ENCODE measurements at places on chromosomes 11 and 22.

DNA sequence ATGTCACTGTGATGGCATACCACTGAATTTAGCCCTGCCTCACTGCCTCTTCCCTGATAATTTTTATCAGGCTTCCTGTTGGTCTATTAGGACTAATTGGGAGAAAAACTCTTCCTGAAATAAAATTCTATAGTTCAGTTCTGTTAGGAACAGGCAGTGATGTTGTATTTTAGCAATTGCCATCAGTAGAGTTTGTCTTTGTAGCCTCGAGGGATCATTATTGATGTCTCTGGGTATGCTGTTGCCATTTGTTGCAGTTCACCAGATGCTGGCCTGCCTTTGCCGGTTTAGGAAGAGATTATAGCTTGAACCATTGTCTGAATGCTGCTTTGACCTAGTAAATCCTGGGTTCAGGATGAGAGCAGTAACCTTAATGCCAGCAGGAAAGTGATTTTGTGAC lies 41.0 kb downstream of the KDM2A start:
- DNase-seq: no peak

- no peak for DNase-seq
These were observed 1.2 kb upstream of the CASTOR1 start for GRCh38 chr22:30290342-30291057.

GRCh38 chr11:128564642-128565245 lies 22.6 kb downstream of the ETS1 start:
- DNase-seq: no peak

- DNase-seq: no peak
These were observed 385.6 kb upstream of the LRRC4C start for GRCh38 chr11:41845066-41845465.

GRCh38 chr11:122882857-122883645 lies 492 bp downstream of the JHY start:
- DNase-seq: peak; percentile 55

GRCh38 chr11:119100246-119100970 lies 1.2 kb downstream of the DPAGT1 start:
- DNase-seq: no peak

DNA sequence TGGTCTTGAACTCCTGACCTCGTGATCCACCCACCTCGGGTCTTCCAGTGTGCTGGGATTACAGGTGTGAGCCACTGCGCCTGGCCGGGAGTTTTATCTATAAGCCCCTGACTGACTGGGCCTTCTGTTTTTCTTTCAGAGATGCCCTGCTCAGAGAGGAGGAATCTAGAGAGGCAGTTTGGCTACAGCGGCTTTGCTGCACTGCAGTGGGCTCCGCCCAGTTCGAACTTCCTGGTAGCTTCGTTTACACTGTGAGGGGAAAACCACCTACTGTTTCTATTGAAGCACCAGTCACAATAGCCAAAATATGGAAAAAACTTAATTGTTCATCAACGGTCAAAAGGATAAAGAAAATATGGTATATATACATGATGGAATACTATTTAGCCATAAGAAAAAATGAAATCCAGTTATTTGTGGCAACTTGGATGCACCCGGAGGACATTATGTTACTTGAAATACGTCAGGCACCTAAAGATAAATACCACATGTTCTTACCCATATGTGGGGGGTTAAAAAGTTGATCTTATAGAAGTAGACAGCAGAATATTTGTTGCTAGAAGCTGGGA lies 31.9 kb upstream of the FAM181B start:
- DNase-seq: no peak

DNA sequence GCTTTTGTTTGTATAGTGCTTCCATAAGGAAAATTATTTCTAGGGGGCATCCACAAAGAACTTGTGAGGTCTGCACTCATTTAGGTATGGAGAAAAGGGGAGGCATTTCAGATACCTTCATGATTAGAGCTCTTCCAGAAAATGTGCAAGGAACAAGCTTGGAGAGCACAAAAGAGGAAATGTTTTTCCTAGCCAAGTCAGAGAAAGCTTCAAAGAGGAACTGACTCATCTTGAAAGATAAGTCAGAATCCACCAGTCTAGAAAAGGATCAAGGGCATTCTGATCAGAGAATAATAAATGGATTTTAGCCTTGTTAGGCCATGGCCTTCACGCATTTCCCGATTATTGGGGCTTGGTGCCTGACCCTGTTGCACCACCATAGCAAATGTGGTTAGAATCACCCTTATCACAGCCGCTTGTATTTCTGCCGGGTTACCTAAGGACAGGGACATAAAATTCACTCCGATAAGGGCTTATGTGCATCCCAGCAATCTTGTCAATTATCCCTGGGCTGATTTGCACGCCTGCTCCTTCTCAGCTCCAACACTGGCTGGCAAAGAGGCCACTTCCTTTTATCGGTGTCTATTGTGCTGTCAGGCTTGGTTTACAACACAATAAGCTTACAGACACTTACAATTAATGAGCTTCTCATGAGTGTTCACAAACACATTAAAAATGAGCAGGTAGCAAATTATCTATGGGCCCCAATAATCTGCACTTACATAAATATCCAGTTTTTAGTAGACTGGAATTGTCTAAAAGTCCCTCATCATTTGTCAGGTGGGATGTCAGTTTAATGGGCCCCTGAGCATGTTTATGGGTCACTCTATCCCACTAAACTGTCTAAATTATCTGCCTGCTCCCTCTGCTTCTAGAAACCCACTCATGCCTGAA lies 613.5 kb downstream of the SOX6 start:
- no peak for DNase-seq

- no peak for DNase-seq
These were observed 274.6 kb downstream of the TBC1D22A start for GRCh38 chr22:47036936-47037485.

DNA sequence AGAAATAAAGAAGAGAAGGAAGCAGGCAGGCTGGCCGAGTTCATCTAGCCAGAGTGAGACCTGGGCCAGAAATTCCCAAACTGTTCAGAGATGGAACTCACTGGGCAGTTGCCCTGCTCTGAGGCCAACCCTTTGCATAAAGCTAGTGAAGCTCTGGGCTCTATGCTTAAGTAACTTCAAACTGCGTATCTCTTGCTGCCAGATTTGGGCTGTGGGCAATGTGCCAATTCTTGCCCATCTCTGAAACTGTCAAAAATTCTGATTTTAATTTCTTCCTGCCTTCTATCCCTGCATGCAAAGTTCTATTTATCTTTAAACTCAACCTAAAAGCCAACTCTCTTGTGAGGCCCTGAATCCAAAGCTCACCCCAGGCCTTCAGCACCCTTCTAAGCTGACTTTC lies 36.2 kb upstream of the HEPHL1 start:
- no peak for DNase-seq

DNA sequence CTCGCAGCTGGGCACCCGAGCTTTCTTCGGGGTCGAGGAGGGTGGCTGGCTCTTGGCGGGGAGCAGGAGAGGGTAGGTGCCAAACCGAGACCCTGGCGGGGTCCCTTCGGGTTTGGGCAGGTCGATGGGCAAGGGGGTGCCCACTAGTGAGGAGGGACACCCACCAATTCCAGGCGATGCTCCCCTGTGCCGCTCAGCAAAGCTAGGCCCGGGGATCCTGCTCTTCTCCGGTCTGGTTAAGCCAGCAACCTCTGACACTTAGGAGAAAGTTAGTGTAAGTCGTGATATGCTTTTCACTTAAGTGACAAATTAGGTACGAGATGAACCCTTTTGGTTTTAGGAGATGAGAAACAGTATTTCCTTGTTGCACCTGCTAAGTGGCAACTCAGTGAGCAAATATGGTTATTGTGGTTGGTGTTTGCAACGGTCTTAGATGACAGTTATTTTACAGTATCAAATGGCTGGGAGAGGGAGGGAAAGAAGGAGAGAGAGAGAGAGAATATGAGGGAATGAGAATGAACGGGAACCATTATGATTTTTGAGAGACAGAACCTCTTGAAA lies 565 bp downstream of the NUCB2 start:
- peak; percentile 47 for DNase-seq

DNA sequence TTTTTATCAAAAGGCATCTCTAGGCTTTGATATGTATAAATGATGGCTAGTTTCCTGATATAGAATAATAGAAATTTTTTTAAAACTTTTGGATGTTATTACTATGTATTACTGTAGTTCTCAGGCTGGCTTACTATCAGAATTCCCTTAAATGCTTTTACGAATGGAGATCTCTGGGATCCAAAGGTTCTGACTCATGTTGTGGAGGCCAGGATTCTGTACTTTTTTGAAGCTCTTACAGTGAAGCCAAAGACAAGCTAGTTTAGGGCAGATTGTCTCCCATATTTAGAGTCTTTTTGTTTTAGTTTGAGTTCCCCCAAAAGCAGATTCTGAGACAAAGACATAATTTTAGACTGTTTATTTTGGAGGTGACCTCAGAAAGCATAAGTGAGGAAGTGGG lies 265.9 kb upstream of the SESN3 start:
- no peak for DNase-seq

GRCh38 chr11:17475666-17476316 lies 854 bp downstream of the ABCC8 start:
- DNase-seq: no peak

DNA sequence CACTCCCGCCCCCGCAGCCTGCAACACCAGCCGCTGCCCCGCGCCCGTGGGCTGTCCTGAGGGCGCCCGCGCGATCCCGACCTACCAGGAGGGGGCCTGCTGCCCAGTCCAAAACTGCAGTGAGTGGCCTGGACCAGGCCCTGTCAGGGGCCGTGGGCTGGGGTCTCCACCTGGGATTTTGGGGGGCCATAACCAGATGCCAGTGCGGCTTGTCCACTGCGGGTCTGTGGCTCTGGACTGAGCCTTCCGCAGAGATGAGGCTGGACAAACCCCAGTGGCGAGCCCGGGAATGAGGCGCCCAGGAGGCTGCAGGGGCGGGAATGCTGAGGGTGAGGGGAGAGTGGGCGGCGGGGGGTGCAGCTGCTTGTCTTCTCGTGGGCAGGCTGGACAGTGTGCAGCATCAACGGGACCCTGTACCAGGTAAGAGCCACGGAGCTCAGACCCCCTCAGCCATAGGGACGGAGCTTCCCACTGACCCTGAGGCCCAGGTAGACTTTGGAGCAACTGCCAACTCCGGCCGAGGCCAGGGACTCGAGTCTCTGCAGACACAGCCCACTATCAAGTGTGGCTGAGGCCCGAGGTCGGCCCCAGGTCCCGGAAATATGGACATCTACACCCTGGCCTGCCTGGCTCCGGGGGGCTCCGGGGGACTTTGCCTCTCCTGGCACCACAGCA lies 24.8 kb upstream of the MUC5B start:
- DNase-seq: no peak

- peak; percentile 54 for DNase-seq
These were observed 18.2 kb upstream of the CCDC134 start for GRCh38 chr22:41782316-41782715.

DNA sequence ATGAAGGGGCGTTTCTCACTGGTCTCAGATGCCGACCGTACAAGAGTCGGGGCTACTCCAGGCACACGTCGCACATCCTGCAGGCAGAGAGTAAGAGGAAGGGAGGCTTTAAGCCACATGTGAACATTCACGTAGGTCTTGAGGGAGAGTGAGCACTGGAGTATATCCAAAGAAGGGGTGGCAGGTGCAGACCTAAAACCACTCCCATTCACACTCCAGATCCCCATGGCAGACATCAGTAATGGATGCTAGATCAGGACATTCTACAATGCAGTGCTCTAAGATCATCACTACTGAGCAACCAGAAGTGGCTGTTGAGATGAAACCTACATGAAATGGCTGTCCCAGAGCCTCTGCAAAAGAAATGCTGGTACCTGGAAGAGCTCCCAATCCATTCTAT lies 39.0 kb downstream of the WT1 start:
- DNase-seq: no peak

DNA sequence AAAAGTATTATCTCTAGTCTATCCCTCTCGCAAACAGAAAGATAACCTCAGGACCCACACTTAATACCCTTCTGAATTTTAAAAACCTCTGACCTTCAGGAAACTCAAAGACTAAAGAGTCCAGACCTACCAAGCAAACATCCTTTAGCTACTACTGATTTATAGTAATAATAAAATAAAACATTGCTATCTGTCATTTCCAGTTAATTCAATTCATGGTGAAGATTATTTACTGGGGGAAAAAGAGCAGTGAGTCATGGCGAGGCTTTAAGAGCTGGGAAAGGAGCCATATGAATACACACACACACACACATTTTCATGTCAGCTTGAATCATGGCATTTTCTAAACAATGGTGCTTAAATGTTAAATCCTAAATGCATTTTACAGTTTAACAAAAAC lies 87.1 kb downstream of the FAM76B start:
- no peak for DNase-seq

DNA sequence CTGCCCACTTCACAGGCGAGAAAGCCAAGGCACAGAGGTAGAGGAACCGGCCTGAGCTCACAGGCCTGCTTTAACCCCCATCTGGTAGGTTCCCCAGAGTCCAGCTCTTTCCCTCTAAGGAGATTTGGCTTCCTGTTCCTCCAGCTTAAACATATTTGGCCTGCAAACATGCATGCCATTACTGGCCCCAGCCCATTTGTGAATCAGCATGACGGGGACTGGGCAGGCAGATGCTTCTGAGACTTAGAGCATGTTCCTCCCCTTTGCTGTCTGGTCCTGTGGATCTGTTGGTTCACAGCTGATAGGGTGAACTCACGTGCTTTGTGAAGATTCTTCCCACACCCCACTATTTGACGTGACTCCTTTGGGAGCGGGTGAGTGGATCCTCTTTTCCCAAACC lies 12.6 kb downstream of the CHST1 start:
- no peak for DNase-seq

DNA sequence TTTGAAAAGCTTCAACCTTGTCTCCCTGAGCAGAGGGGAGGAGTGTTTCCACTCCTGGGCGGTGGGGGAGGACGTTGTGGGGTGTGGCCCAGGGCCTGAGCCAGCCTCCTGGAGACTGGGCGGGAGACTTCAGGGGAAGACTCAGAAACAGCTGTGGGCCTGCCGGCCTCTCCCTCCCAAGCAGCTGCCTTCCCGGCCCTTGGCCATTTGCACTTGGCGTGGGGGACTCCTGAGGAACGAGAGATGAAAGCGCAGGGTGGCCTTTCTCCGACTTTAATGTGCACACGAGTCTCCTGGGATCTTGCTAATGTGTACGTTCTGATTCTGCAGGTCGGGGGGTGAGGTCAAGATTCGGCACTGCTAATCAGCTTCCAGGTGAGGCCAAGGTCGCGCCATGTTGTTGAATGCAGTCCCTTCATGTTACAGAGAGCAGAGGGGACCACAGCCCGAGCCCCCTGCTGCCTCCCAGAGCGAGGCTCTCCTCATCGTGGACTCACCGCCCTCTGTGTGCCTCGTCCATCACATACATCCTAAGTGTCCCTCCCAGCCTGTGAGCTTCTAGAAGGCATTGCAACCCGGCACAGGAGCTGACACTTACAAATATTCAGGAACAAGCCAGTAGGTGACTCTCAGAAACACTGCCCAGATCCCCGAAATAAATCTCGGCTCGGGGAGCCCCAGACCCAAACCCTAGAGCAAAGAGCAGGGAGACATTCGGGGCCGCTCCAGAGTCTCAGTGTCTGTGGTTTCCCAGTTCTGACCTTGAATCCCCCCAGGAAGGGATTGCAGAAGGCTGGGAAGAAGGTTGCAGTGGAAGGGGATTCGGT lies 7.7 kb downstream of the LIF start:
- DNase-seq: no peak

DNA sequence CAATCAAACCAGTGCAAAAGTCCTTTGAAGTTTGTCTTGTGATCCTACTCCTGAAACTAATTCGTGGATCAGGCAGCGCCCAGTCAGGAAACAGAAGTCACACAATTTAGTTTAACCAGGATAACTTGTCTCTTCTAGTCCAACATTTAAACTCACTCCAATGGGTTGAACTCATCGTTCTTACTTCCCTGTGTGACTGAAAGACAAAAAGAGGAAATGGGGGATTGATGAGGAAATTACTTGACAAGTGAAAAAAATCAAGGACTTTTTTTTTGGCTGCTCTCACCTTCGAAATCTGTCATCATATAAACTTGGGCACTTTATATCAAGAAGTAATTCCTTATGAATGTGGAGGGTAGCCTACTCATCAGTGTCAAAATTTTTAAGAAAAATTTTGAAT lies 78.4 kb downstream of the HSD17B12 start:
- DNase-seq: no peak

Measured in CD4-positive, alpha-beta T cell treated with Interleukin-21 for 1 hour (primary cell).